ENCODE measurements at places on chromosomes 1 and 21.

DNA sequence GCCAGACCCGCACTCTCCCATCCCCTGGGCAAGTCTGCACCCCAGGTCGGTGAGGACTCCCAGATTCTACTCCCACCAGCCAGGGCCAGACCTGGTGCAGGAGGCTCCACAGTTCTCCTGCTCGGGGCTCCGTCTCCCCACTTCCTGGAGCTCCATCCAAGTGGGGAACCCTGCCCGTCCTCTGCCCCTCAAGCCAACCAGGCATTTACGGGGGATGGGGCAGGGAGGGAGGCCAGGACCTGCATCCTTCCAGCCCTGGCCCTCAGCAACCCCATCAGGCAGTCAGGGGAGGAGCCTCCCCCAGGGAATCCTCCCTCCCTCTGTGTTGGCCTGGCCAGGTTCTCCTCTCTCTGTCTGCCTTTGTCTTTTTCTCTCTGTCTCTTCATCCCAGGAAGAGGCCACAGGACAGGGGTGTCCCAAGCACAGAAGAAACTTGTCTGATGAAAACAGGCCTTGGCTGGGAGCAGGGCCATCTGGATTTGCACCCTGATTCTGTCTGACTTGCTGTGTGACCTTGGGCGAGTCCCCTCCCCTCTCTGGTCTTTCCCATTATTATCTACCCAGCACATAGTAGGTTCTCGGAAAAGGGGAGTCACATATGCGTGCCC lies 18.5 kb upstream of the EPHA2 start:
- DNase-seq = peak; percentile 58

DNA sequence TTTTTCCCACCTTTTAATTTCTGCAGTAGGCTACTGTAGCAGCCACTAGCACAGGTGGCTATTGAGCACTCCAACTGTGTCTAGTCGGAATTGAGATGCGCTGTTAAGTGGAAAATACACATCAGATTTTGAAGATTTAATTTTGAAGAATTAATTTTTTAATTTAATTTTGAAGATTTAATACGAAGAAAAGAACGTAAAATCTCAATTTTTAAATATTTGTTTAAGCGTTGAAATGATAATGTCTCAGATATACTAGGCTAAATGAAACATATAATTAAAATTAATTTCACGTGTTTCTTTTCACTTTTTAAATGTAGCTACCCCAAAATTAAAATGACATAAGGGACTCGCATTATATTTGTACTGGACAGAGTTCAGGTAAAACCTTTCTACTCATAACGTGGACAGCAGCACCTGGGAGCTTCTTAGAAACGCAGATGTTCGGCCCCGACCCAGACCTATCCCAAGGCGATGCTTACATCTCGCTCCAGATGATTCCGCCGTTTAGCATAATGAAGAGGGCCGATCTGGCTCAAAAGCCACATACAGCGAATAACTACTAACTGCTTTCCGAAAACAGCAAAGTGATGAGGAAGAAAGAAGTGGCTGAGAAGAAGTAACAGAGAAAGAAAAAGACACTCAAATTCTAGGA lies 717 bp downstream of the CRYZL1 start:
- DNase-seq = no peak

- DNase-seq = no peak
These were observed 1.1 kb downstream of the URB1 start for GRCh38 chr21:32391755-32392154.

GRCh38 chr1:15681349-15682292 lies 2.5 kb upstream of the PLEKHM2 start:
- DNase-seq = no peak

- DNase-seq = no peak
These were observed 85.9 kb downstream of the ZNF281 start for GRCh38 chr1:200323856-200324400.

Measured in PC-9 (cell line).